Endothelial cell of umbilical vein (primary cell): ENCODE measurements at places on chromosomes 4 and X. TPM values are rescaled to one million over a fixed set of nuclear protein-coding genes. Genes with fewer than 3 reads are reported as not detected.

GRCh38 chr4:187666697-187667494, 328.7 kb upstream of the ZFP42 start:
- DNase-seq = no peak
- H3K4me3 ChIP-seq = no peak overlapping the region
- no peaks in the 10 kb centered on the region for H3K36me3 ChIP-seq
- no peaks in the 10 kb centered on the region for H3K27me3 ChIP-seq
- H3K27ac ChIP-seq = no peak overlapping the region

- peaks cover 9% of the 10 kb centered on the region for H3K4me1 ChIP-seq
- H3K4me3 ChIP-seq = no peak overlapping the region
- no peaks in the 10 kb centered on the region for H3K36me3 ChIP-seq
Observed at GRCh38 chrX:10931976-10932375, 179.2 kb upstream of the HCCS start.

GRCh38 chrX:124910611-124911010, 409.1 kb upstream of the TEX13C start:
- no peak overlapping the region for H3K4me3 ChIP-seq
- DNase-seq = no peak
- no peak overlapping the region for H3K27ac ChIP-seq
- H3K27me3 ChIP-seq = no peaks in the 10 kb centered on the region
- no peaks in the 10 kb centered on the region for H3K36me3 ChIP-seq
- no peaks in the 10 kb centered on the region for H3K4me1 ChIP-seq

DNA sequence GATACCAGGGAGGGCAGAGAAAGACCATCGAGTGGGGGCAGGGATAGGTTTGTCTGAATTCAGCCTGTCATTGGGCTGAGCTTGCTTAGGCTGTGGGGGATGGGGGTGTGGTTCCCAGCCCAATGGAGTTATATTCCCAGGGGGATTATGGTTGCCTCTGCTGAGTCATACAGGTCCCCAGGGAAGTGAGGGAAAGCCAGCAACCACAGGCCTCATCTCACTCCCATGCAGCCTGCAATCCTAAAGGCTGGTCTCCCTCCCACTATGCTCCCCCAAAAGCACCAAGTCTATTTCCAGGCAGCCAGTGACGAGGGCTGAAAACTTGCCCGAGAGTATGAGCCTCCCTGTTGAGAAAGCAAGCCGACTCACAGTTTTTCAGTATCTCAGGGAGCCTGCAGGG, 39.3 kb downstream of the AFM start:
- no peaks in the 10 kb centered on the region for H3K36me3 ChIP-seq
- no peak overlapping the region for H3K4me3 ChIP-seq
- H3K27ac ChIP-seq = no peak overlapping the region
- no peaks in the 10 kb centered on the region for H3K4me1 ChIP-seq
- H3K27me3 ChIP-seq = no peaks in the 10 kb centered on the region

- no peak overlapping the region for H3K4me3 ChIP-seq
- H3K27me3 ChIP-seq = no peaks in the 10 kb centered on the region
- peak overlapping the region; percentile 79 for H3K27ac ChIP-seq
- peaks cover 27% of the 10 kb centered on the region for H3K4me1 ChIP-seq
- DNase-seq = peak; percentile 77
- H3K36me3 ChIP-seq = no peaks in the 10 kb centered on the region
Observed at GRCh38 chr4:107863850-107864371, 39.2 kb downstream of the SGMS2 start.

DNA sequence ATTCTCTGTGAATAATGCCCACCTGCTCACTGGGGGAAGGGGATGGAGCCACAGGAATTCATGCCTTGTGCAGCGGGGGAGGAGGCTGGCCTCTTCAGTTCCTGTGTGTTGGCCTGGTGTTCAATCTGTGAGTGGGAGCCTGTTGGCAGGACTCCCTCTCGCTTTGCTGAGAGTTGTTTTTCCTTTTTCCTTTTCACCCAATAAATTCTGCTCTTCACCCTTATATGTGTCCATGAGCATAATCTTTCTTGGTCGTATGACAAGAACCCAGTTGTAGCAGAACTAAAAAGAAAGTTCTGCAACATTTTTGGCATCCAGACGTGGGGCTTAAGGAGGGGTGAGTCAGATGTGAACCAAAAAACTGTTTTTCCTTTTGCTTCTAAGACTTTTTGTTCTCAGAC, 235.2 kb upstream of the HDX start:
- no peaks in the 10 kb centered on the region for H3K27me3 ChIP-seq
- no peaks in the 10 kb centered on the region for H3K4me1 ChIP-seq
- H3K36me3 ChIP-seq = no peaks in the 10 kb centered on the region

GRCh38 chr4:146368209-146368608, 153.5 kb downstream of the SLC10A7 start:
- no peaks in the 10 kb centered on the region for H3K27me3 ChIP-seq
- peak overlapping the region; percentile 59 for H3K27ac ChIP-seq
- no peaks in the 10 kb centered on the region for H3K36me3 ChIP-seq
- DNase-seq = peak; percentile 80
- H3K4me3 ChIP-seq = no peak overlapping the region
- peaks cover 47% of the 10 kb centered on the region for H3K4me1 ChIP-seq

GRCh38 chr4:130600706-130601105, 1504.8 kb downstream of the C4orf33 start:
- H3K36me3 ChIP-seq = no peaks in the 10 kb centered on the region
- H3K4me3 ChIP-seq = no peak overlapping the region
- H3K4me1 ChIP-seq = no peaks in the 10 kb centered on the region
- DNase-seq = no peak

GRCh38 chrX:24561121-24561520, 86.0 kb downstream of the PCYT1B start:
- H3K36me3 ChIP-seq = no peaks in the 10 kb centered on the region
- DNase-seq = peak; percentile 44
- H3K27me3 ChIP-seq = no peaks in the 10 kb centered on the region
- no peak overlapping the region for H3K27ac ChIP-seq
- no peaks in the 10 kb centered on the region for H3K4me1 ChIP-seq
- no peak overlapping the region for H3K4me3 ChIP-seq

GRCh38 chrX:37796805-37797204, 16.9 kb downstream of the CYBB start:
- DNase-seq = no peak
- no peaks in the 10 kb centered on the region for H3K36me3 ChIP-seq
- H3K4me3 ChIP-seq = no peak overlapping the region
- H3K27me3 ChIP-seq = peaks cover 3% of the 10 kb centered on the region
- H3K4me1 ChIP-seq = no peaks in the 10 kb centered on the region

- H3K27me3 ChIP-seq = no peaks in the 10 kb centered on the region
- no peak overlapping the region for H3K4me3 ChIP-seq
- no peak overlapping the region for H3K27ac ChIP-seq
- peaks cover 1% of the 10 kb centered on the region for H3K36me3 ChIP-seq
- peak; percentile 32 for DNase-seq
Observed at GRCh38 chrX:65712005-65712806, 44.8 kb downstream of the MSN start.

GRCh38 chr4:154615211-154615610, 2.8 kb upstream of the FGG start:
- no peaks in the 10 kb centered on the region for H3K27me3 ChIP-seq
- H3K36me3 ChIP-seq = no peaks in the 10 kb centered on the region
- no peaks in the 10 kb centered on the region for H3K4me1 ChIP-seq
- H3K4me3 ChIP-seq = no peak overlapping the region
- no peak overlapping the region for H3K27ac ChIP-seq
- DNase-seq = no peak

Gene KIF4A
- 34.4 and 41.3 TPM in 2 replicates for total RNA-seq

Gene SPANXC
- not detected in 2 replicates for total RNA-seq

Gene ZNF275
- total RNA-seq = 8.5 and 11.0 TPM in 2 replicates

Gene SCFD2
- total RNA-seq = 17.6 and 22.8 TPM in 2 replicates

Gene ADH7
- not detected in 2 replicates for total RNA-seq

Gene NKAP
- 7.8 and 8.0 TPM in 2 replicates for total RNA-seq

Gene PITX2
- 0.31 and 0.35 TPM in 2 replicates for total RNA-seq
